ENCODE measurements at places on chromosomes 4 and X.

DNA sequence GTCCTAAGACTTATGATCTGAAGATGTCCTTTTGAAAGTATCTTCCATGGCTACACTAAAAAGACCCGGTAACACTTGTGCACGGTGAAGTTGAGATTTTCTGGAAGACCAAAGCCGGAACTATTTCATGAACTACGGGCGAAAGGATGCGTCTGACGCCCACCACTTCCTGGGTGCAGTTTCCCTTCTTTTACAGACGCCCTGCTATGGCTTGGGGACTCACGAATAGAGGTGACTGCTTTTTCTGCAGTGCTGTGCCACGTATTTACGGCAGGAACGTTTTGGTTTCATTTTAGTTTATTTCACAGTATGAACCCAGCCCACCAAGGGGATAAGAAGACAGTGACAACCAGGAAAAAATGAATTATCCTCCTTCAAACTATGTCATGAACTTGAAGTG lies 180.4 kb downstream of the AFAP1 start:
- peak; percentile 37 for DNase-seq

DNA sequence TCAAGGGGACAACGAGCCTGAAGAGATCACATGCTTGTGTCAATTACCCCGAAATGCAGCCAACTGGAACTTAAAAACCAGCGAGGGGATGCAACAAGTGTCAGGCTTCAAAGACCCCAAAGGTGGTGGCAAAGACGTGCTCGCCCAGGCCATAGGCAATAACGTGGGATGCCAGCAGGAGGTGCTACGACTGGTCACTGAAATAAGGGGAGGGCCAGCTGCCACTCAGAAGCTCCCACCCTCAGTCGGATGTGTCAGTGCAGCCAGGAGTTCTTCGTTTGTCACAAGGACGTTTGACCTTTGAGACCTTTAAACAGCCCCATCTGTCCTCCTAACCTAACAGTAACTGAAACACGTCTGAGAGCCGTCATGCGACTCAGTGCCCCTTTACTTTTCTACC lies 556.8 kb upstream of the PCDH10 start:
- DNase-seq = no peak

DNA sequence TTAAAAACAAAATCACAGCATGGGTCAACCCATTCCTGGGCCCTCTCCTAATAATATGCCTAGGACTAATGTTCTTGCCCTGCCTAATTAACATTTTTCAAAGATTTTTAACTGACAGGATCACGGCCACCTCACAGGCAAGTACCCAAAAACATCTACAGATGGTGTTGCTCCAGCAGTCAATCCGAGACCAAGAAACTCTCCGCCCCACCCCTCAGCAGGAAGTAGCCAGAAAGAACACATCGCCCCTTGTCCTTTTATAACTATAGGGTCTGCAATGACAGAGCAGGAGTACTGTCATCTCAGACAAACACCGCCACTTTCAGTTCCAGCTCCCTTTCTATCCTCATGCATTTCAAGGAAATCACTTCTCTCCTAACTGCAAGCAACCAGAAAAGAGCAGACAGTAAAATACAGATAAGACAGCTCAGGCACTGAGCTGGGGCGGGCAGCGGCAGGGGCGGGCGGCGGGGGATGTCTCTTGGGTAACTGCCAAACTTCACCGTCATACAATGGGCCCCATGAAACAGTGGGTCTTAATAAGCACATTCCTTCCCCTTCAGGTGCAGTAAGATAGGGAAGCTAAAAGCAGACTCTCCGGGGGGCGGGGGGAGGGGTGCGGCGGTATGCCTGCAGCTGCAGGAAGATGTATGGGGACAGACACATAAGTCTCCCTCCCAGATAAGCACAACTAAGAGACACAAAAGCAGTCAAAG lies 67.4 kb downstream of the ZNF182 start:
- no peak for DNase-seq

- DNase-seq = no peak
Observed at GRCh38 chrX:97215186-97215585, 331.5 kb downstream of the RPA4 start.

GRCh38 chr4:153570228-153570973 lies 104.2 kb downstream of the TMEM131L start:
- no peak for DNase-seq

DNA sequence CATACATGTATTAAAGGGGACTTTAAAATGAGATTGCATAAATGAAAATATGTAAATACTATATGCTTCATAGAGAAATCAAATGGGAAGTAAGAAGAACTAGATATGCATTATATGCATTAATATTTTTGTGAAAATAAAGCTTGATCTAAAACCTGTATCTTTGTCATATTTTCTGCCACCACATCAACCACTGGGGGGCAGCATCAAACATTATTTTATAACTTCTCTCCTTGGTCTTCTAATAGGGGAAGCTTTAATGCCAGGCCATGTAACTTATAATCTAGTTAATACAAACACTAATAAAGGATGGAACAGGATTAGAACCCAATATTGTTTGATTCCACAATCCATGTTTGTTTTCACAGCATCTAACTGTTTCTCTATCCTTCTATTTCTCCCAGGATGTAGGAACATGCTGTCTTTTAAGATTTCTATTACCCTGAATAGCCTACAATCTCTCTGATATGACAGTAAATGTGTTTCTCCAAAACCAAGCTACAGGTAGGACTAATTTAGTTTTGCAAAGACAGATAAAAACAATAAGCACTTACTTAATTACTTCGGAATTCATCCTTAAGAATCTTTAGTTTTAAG lies 10.0 kb downstream of the QRFPR start:
- DNase-seq = peak; percentile 23

DNA sequence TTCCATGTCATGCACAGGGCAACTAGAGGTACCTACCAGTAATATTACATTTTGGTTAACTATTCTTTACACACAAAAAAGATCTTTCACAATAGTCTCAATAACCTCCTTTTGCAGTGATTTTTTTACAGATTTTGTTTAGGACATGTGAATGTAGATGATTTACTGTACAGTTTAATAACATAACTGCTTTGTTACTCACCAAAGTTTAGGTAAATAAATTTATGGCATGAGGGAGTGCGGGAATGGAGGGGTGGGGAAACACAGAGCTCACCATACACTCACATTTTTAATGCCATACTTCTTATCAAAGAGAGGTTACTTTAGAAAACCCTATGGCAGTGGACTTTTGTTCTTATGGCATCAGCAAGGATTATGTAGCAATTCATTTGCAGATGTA lies 93.1 kb upstream of the TEX13A start:
- no peak for DNase-seq
